ENCODE measurements at places on chromosomes 2 and 18.

- DNase-seq: no peak
Measured at GRCh38 chr2:238045575-238045974, 15.2 kb upstream of the SCLY start.

DNA sequence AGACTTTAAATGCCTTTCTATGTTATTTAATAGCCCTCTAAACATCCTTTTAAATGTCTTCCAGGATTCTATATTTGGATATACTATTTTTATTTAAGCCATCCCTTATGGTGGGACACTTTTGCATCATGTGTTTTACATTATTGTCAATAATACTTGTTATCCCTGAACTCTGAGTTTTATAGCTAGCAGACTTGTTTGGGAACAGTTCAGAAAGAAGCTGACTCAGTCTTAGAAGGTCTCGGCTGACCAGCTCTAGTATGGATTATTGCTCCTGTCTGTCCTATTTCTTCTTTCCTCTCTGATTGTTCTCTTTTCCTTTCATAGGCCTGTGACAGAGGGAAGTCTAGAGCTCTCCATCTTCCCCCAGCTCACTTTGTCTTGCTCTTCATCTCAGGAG, 77.3 kb upstream of the CXCR4 start:
- no peak for DNase-seq

- no peak for DNase-seq
Measured at GRCh38 chr18:484749-485464, 15.6 kb downstream of the COLEC12 start.

GRCh38 chr2:121833358-121833723, 77.9 kb downstream of the TSN start:
- no peak for DNase-seq

DNA sequence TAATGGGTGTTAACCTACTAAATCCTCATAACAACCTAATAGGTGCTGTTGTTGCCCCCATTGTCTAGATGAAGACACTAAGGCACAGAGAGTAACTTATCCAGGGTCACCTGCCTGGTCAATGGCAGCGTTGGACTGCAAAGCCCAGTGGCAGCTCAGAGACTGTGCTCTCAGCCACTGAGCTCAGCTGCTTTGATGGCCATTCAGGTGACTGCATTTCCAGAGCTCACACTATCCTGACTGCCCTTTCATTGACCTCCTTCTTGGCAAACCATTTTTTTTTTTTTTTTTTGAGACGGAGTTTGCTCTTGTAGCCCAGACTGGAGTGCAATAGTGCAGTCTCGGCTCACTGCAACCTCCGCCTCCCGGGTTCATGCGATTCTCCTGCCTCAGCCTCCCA, 115.2 kb downstream of the MAPK4 start:
- DNase-seq: no peak

DNA sequence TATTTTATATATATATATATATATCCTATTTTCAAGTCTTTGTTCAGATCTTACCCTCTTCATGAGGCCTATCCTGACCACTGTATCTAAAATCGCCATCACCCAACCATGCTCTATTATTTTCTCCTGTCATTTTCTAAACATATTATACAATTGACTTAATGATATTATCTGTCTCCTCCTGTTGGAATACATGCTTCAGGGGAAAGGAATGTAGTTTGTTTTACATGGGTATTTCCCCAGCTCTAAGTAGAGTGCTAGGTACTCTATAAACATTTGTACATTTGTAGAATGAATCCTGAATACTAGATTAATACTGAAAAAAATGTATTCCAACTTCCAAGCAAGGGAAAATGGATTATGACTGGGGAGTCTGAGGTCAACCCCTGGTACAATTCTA, 26.2 kb downstream of the TTC21B start:
- DNase-seq: no peak

- DNase-seq: no peak
Measured at GRCh38 chr2:151766437-151767153, 32.3 kb upstream of the NEB start.

- DNase-seq: no peak
Measured at GRCh38 chr2:48016225-48017019, 110.1 kb upstream of the FBXO11 start.

DNA sequence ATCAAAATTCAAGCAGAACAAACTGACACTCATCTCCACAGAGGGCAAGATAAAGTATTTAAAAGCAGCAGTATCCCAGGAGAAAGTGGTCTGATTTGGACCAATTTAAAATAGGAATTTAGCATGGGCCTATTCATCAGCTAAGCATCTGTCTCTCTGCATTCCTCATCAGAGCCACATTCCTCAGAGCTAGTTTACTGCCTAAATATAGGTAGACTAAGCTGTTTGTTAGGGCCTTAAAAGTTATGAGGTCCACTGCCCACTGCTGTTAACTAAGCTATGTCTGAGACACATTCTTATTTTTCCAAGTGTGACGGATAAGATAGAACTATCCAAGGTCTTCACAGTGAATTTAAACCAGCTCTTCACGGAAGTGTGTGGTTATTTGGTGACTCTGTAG, 17.6 kb downstream of the NEB start:
- DNase-seq: no peak

DNA sequence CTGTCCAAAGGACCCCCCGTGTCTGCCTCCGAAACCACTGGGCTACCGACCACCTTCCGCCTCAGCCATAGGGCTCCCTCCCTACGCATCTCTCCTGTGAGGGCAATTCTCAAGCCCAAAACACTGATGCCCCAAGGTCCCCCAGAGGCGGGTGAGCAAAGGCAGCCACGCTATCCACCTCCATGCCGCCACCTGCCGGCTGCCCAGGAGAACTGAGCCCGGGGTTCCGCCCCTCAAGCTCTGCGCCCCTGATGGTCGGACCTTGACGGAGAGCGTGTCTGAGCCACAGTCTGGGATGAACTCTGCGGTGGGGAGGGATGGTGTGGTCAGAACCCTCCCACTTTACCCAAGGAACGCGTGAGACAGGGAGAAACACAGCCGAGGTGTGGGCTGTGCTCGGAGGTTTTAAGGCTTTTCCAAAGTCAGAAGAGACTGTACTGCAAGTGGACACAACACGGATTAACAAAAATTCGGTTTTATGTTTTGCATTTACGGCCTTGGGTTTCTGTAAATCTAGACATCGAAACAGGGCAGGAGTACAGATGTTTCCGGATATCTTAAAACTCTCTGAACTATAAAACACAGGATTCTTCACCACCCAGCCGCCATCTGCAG, 114.1 kb downstream of the ZNF516 start:
- DNase-seq: no peak

DNA sequence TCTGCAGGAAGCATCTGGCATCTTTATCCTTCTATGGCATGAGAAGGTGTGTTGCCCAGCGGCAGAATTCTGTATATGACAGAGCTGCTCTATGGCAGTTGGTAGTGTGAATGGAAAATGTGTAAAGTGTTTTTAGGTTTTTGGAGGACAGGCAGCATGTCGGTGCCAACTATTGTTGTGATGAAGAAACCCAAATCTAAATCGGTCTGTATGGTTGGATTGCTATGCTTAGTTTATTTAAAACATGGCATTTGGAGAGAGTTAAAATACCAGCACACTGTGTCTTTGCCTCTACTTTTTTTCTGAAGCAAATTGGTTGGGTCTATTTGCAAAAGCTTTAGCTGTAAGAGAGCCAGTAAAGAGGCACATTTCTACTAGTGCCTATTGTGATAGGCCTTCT, 136.7 kb downstream of the CTNNA2 start:
- no peak for DNase-seq

GRCh38 chr2:60337142-60337497, 216.3 kb downstream of the BCL11A start:
- no peak for DNase-seq

GRCh38 chr2:132726155-132726554, 56.1 kb upstream of the LYPD1 start:
- no peak for DNase-seq

DNA sequence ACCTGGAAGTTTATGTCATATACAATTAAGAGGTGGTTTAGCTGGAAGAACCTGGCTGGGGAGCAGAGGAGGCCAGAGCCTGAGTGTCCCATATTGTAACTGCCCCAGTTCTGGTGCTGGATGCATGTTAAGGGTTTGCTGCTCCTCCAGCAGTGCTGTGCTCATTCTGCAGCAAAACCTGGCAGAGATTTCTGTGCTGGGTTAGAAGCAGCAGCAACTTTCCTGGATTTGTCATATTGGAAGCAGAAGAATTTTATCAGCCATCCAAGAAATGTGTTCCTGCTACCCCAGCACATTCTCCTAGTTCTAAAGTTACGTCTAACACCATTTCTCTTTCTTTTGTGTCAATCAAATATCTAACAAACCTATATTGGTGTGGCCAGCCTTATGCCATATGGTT, 284.1 kb downstream of the TDRD15 start:
- DNase-seq: peak; percentile 33

GRCh38 chr2:57758686-57759085, 287.9 kb upstream of the VRK2 start:
- DNase-seq: no peak

DNA sequence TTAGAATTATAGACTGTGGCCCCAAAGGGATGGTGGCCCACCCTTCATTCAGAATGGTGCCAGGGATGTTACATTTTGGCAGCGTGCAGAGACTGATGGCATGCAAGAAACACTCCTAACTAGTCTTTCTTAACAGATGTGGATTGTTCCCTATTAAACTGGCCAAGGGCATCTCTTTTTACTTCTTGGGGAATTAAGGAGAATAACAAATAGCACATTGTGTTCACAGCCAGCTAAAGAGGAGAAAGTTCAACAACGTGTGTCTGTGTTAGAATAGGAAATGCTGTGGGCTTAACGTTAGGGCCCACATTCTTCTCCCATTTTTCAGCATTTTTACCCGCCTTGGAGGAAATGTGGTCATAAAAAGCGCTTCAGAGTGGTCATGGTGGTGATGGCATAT, 404.8 kb downstream of the CDH2 start:
- no peak for DNase-seq

- no peak for DNase-seq
Measured at GRCh38 chr2:127423478-127423843, 5.2 kb downstream of the PROC start.

Data from femur (tissue), 1 donor.